ENCODE measurements at places on chromosomes 2 and 18.

DNA sequence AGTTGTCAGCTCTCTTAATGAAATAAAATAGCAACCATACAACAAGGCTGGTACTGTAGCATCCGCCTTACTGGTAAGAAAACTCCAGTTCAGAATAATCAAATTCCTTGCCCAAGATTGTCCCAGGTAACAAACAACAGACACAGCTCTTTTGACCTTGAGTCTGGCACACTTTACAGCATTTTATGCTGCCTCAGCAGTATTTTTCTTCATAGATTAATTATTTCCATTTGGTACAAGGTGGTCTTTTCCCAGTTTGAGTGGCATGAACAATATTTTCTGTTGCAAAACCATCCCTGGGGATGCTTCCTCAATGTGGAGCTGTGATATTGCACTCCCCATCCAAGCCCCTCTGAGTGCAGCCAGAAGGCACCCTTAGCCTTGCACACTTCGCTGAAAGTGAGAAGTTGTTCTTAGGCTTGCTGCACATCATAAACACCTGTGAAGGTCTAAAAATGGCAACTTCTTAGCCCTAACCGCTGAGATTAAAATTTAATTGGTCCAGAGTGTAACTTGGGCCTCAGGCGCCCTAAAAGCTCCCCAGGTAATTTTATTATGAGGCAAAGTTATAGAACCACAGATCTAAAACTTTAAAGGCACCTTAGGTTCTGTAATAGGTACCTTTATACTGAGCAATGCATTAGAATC, 523.3 kb downstream of the CMPK2 start:
- no peak for DNase-seq

- DNase-seq: no peak
Observed at GRCh38 chr18:46939998-46940571, 22.7 kb downstream of the KATNAL2 start.

GRCh38 chr2:34991508-34992274, 1363.9 kb upstream of the CRIM1 start:
- no peak for DNase-seq

GRCh38 chr2:231367178-231367577, 28.3 kb upstream of the B3GNT7 start:
- DNase-seq: no peak

- no peak for DNase-seq
Observed at GRCh38 chr2:131046028-131046917, 47.0 kb downstream of the FAM168B start.

- DNase-seq: no peak
Observed at GRCh38 chr2:85812094-85812735, 58.4 kb downstream of the ATOH8 start.

GRCh38 chr2:16189029-16189835, 248.9 kb downstream of the MYCN start:
- no peak for DNase-seq

GRCh38 chr18:66138642-66139041, 387.8 kb downstream of the CDH7 start:
- no peak for DNase-seq

DNA sequence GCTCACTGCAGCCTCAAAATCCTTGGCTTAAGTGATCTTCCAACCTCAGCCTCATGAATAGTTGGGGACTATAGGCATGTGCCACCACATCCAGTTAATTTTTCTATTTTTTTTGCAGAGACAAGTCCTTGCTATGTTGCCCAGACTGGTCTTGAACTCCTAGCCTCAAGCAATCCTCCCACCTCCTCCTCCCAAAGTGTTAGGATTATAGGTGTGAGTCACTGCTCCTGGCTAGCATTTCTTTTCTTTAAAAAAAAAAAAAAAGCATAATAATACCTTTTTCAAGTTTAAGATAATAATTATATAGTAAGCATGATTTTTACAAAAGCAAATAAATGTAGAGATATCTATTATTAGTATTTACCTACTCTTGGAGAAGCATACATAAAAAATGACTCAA, 36.1 kb downstream of the PPP4R1 start:
- no peak for DNase-seq

- no peak for DNase-seq
Observed at GRCh38 chr18:35174093-35174731, 66.6 kb upstream of the ZNF397 start.

DNA sequence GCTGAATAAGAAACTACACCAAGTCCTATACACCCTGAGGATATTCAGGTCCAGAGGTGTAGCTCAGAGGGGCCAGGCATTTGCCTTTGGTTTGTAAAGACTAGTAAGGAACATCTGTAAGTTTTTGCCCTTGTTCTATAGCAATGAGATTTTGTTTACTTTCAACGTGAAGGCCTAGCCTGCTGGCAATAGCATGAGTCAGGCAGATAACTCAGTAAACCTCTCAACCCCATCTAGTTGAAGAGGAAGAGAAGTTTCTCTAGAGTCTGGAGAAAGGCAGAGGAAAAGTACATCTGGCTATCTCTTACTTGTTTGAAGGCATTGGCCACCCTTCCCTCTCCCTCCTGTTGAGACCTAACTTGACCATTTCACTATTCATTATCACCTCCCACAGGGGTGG, 70.3 kb upstream of the ZNF521 start:
- no peak for DNase-seq

- DNase-seq: no peak
Observed at GRCh38 chr18:3012136-3013023, 564 bp downstream of the LPIN2 start.

- DNase-seq: peak; percentile 6
Observed at GRCh38 chr2:9897331-9897737, 54.1 kb downstream of the TAF1B start.

DNA sequence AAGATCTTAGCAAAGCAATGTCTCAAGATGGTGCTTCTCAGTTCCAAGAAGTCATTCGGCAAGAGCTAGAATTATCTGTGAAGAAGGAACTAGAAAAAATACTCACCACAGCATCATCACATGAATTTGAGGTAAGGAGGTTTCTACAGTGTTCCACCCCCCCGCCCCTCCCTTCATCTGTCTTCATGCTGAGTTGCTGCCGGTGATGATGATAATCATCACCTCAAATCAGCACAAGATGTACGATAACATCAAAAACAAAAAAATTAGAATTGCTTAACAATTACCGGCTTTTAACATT, 14.6 kb downstream of the UGP2 start:
- no peak for DNase-seq

- no peak for DNase-seq
Observed at GRCh38 chr2:239025096-239025801, 177.4 kb downstream of the TWIST2 start.

- no peak for DNase-seq
Observed at GRCh38 chr2:70932631-70933230, 3.0 kb upstream of the ATP6V1B1 start.

GRCh38 chr2:171958475-171958874, 36.2 kb downstream of the HAT1 start:
- DNase-seq: no peak

DNA sequence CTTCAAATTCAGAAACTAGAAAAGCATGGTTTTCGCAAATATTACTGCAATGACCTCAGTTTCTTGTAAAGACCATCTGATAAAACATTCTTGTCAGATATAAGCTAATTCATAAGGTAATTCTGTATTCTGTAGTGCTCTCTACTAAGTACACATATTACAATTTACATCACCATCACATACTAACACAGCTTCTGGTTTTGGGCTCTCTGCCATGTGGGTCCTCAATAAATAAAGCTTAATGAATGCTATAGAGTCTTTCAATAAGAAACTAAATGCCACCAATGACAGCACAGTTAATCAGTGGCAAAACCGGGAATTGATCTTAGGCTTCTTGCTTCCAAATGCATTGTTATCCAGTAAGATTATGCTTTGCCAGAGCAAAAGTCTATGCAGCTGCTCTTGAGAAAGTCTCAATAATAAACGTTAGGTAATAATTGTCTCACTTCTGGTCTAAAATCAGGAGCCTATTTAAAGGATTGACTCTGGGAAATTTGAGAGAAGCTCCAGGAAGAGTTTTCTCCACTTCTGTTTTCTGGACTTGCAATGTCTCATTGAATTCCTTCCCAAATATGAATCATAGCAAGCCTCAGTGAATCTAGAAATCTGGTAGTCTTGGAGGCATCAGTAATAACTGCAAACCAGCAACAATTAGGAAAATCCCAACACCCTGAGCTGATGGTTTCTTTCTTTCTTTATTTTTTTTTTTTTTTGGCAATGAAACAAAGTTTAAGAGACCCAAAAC, 67.9 kb upstream of the RAPGEF4 start:
- no peak for DNase-seq

- no peak for DNase-seq
Observed at GRCh38 chr2:186595219-186595618, 5.4 kb downstream of the ITGAV start.

DNA sequence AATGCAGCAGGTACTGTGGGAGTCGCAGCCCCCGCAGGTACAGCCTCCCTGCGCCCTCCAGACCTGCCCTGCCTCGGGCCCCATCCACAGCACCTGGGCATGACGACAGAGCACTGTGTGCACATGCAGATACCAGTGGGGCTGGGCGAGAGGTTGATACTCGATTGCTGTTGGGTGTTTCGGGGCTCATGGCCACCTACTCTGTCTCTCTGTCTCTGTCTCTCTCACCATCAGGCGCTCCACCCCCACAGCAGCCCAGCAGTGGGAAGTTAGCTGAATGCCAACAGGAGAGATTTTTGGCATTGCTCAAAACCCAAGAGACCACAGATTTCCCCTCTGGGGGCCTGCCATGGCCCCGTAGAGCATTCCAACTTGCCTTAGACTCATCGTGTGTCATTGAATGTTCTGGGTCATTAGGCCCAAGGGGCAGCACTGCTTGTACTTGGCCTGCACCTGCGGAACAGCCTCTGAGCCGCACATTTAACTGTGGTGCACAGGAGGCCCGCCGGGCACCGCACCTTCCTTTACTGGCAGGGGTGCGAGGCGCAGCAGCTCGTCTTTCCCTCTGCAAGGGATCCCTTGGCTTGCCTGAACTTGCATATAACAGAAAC, 18.8 kb downstream of the KCNIP3 start:
- no peak for DNase-seq

GRCh38 chr2:237732790-237733381, 65.7 kb upstream of the RBM44 start:
- DNase-seq: no peak

DNA sequence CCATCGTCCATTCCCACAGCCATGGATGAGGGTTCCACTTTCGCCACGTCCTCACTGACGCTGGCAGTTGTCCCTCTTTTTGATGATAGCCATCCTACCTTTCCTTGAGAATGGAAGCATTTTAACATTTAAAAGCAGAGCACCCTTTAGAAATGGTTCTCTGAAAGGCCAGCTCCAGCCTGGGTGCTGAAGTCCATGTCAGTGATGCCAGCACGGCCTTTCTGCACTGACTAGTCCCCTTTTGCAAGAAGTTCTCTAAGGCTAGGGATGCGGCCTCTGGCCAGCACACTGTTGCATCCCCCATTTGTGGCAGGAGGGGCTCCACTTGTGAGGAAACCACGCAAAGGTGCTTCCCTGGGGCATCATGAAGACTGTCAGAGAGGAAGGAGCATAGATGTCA, 203.5 kb downstream of the MGAT5 start:
- DNase-seq: no peak

- DNase-seq: no peak
Observed at GRCh38 chr2:74313497-74313896, 29.7 kb downstream of the SLC4A5 start.

DNA sequence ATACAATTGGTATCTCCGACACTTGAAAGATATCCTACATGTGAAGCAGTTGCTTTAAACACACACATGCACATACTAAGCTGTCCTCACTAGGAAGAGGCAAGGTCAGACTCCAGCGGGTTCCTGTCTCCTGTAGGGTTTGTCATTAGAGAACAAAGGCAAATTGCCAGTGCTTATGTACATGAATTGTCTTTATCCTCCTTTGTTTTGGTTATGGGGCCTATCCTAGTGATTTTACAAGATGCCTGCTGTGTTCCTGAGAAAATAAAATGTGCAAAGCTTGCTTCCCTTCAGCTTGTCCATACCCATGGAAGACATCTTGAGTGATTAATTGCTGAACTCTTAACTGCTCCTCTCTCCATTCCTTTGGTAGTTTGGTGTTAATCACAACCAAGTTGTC, 86.7 kb upstream of the SLC39A10 start:
- no peak for DNase-seq

DNA sequence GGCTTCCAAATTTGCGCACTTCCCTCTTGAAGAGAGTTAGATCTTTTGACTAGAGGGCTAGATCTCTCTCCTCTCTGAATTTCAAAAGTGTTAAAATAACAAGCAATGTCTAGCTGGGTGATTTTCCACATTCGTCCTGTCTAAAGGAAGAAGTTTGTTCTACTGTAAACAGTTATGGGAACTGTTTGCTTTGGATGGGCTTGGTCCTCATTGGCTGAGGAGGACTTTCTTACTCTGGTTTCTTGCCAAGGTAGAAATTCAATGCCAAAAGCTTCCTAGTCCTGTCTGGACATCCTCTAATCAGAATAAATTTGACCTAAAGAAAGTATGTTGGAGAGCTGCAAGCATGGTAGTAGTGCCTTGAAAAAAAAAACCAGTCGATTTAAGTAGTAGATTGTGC, 47.4 kb upstream of the RAPH1 start:
- DNase-seq: no peak

DNA sequence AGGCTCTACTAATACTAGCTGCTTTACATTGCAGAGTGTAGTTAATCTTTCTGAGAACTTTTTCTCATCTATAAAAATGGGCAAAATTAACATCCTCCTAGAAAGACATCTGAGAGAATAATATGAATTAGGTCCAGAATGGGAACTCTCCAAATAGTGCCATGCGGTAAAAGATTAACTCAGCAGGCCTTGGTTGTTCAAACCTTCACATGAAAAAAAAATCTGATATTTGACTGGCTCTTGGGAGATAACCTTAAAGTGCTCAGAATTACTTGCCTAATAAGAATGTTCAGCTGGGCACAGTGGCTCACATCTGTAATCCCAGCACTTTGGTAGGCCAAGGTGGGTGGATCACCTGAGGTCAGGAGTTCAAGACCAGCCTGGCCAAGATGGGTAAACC, 5.5 kb upstream of the CXXC1 start:
- DNase-seq: no peak

GRCh38 chr18:35526495-35527059, 28.8 kb upstream of the INO80C start:
- no peak for DNase-seq

GRCh38 chr2:172440795-172441194, 13.4 kb downstream of the ITGA6 start:
- no peak for DNase-seq

- DNase-seq: no peak
Observed at GRCh38 chr2:100844514-100844913, 24.6 kb downstream of the NPAS2 start.

DNA sequence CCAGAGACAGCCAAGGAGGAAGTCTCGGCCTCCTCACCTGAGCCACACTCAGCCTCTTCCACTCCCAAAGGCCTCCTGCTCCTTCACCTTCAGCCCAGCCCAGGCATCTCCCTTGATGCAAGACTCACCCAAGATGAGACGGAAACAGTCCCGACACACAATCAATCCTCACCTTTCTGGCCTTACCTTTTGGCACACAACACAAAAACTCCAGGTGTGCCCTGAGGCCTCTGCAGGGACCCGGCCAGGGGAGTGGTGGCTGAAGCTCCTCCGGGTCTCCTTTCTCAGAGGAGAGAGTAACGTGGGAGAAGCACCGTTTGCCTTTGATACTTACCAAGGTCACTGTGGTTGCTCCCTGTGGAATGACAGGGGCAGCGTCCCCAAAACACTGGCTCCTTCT, 23.8 kb upstream of the EFHD1 start:
- no peak for DNase-seq

GRCh38 chr2:235025800-235026536, 74.2 kb downstream of the SH3BP4 start:
- DNase-seq: no peak
